ENCODE measurements at places on chromosomes 3 and 15.

GRCh38 chr15:51912528-51912927, 59.0 kb downstream of the LEO1 start:
- DNase-seq: no peak

GRCh38 chr3:31985831-31986230, 4.3 kb downstream of the ZNF860 start:
- no peak for DNase-seq

- no peak for DNase-seq
These were observed 872.3 kb downstream of the ROBO1 start for GRCh38 chr3:78895528-78895927.

DNA sequence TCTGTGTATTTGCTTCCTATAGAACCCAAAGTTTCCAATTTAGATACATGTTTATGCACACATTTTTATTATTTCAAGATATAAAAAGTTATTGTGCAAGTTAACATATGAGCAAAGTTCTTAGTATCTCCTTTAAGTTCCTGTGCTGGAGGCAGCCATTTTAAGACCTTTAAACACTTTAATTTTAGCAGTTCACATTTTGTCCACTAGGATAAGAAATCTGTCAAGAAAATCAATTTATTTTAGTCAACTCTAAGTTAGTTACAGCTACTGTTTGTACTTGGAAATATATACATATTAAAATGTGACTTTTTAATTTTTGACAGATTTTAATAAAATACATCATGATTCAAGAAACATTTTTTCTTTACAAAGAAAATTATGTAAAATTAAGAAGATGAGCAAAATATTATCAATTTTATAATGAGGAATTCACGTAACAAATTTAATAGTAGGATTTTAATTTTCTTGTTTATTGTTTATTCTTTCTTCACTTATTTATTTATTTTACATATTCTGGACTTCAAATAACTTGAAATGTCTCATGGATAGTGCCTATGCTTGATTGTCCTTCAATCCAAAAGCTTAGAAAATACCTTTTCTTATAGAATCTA, 402.6 kb upstream of the GBE1 start:
- DNase-seq: no peak

GRCh38 chr3:97470481-97470880, 294.1 kb upstream of the ARL6 start:
- DNase-seq: no peak

DNA sequence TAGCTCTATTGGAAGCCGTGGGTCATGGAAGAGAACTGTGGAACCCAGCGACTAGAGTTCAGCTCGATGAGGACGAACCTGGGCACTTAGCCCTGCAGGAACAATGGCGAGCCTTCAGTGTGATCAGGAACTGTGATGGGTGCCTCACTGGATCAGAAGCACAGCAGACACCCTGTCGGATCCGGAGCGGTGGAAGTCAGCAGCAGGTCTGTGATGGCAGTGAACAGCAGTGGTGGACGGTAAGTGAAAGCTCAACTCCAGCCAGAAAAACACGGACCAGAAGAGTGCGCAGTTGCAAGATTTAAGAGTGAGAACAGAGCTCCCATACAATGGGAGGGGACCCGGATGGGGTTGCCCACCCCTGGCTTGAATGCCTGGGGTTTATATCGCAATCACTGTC, 282.2 kb downstream of the NSUN3 start:
- DNase-seq: no peak

DNA sequence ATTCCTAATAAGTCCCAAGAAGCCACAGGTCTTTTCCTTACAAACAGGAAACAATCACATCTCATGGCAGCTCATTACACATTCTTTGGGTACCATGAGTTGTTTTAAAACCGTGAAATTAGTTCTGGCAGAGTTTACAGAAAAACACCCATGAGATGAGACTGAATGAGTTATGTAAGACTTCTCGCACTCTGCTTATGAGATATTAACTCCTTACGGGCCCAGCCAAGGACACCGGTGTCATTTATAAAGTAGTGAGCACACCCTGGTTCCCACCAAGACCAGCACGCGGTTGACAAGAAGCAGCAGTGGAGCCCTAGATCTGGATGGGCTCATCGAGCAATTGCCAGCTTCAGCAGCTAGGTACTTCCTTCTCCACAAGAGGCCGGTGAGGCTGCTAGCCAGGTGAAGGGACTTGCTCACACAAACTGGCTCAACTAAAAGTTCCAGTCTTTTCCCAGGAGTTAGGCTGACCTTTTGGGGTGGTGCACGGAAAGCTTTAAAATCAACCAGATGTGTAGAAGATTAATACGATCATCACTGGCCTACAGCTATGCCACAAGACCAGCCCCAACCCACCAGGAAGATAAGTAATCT, 318.6 kb upstream of the ICE2 start:
- no peak for DNase-seq

GRCh38 chr15:31758126-31758525, 272.2 kb upstream of the CHRNA7 start:
- no peak for DNase-seq

DNA sequence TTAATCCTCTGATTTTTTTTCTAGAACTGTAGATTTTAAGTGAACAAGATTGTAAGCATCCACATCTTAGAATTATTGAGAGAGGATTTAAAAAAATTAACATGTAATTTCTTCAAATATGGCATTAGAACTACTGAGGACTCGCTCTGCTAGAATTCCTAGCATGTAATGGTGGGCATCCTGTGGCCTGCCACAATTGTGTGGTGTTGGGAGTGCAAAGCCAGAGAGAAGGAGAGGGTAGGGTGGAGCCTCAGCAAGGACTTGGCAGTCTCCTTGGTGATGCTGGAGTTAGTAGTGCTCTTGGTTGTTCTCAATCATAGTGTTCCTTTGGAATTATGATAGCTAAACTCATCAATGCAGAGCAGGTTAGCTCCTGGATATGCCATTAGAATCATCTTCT, 443.9 kb upstream of the TBL1XR1 start:
- no peak for DNase-seq

DNA sequence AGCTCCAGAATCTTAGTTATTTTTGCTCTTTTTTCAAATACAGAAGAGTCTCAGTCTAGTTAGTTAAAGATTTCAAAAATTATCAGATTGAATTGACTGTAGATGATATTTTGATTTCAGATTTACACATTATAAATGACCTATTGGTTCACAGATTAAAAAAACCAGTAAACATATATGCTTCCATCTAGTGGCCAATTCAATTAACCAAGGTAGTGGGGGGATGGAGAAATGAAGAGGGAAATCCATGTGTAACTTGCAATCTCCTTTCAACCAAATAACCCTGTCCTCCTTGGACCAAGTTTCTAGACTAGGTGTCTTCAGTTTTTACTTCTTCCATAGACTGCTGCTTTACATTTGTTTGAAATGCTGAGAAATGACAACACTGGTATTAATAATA, 789.8 kb downstream of the ROBO1 start:
- no peak for DNase-seq

GRCh38 chr3:197675951-197676350, 60.8 kb downstream of the RUBCN start:
- no peak for DNase-seq

DNA sequence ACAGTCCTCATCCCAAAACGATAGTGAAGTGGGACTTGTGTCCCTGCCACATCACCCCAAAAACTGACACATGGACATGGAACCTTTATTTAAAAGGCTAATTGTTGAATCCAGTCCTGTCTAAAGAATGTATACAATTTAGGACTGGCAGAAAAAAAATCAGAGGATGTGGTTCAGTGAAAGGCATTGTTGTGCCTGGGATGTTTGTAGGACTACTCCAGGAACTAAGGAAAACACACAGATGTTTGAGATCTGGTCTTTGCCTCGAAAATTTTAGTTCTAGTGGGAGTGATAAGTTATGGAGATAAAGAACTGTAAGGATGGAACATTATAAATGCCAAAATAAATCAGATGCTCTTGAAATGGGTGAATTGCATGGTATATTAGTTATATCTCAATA, 27.2 kb downstream of the VGLL4 start:
- no peak for DNase-seq

DNA sequence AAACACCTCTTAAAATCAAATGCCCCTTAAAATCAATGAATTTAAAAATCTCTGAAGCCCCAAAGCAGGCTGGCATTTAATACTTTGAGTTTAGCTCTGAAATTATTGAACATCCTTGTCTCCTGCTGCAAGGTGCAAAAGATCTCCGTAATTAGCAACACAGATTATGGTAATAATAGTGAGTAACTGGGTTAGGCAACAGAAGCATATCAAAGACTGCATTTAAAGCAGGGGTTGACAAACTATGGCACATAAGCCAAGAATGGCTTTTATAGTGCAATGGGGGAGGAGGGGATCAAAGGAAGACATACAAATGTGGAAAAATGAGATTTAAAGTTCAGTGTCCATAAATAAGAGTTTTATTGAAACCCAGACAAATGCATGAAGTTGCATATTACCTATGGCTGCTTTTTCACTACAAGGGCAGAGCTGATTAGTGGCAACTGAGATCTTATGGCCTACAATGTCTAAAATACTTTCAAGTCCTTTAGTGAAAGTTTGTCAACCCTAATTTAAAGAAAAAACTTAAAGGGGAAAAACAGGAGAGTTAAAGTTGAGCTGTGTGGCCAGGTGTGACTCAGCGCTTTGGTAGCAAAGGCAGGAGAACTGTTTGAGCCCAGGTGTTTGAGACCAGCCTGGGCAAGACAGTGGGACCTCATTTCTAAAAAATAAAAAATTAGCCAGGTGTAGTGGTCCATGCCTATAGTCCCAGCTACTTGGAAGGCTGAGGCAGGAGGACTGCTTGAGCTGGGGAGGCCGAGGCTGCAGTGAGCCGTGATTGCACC, 157.6 kb downstream of the TBL1XR1 start:
- DNase-seq: no peak

DNA sequence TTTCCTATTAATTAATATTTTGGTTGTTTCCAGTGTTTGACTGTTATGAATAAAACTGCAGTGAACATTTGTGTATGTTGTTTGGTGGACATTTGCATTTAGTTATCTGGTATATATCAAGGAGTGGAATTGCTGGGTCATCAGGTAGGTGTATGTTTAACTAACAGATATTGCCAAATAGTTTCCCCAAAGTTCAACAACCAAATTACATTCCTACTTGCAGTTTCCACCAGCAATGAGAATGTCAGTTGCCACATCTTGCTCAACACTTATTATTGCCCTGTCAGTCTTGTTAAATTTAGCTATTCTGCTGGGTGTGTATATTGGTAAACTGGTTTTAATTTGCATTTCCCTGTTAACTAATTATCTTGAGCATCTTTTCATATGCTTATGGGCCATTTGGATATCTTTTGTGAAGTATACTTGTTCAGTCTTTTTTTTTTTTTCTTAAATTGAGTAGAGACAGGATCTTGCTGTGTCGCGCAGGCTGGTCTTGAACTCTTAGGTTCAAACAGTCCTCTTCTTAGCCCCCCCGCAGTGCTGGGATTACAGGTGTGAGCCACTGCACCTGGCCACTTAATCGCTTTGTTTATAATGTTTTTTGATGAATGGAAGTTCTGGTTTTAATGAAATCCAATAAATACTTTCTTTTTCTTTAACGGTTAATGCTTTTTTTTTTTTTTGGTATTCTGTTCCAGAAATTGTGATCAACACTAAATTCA, 7.9 kb downstream of the FEM1B start:
- DNase-seq: no peak

GRCh38 chr15:65399997-65400396, 22.2 kb upstream of the IGDCC3 start:
- no peak for DNase-seq

GRCh38 chr15:43749690-43750345, 3.6 kb downstream of the PDIA3 start:
- no peak for DNase-seq

- DNase-seq: no peak
These were observed 213.5 kb downstream of the CPNE4 start for GRCh38 chr3:131821191-131821762.

DNA sequence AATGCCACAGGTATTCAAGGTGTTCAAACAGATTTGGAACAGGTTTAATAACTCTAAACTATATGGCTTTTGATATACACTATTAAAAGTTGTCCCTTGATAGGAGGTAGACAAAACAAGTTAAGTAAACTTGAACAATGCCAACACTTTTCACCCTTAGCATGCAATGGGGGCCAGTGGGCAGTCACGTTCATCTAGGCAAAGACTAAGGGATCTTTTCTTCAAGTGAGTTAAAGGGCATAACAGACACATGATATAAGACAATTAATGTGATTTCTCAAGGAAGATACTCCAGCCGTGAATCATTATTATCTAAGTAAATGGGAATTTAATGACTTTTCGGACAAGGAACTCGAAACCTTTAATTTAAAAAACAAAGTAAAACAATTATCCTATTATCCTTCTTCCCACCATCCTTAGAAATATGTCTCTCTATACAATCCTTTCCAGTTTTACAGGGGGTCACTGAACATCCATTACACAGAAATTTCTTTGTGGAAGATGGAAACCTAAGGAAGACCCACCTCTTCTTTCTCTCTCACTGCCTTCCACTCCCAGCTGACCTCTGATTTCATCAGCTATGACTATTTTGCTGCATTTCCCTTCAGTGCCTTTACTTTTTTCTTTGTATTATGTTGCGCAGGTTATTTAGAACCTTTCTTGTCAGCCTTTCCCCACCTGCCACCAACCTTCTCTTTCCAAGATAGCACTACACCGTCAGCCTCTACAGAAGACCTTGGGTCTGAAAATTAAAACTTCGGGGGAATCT, 1.5 kb downstream of the CLDN1 start:
- DNase-seq: no peak

DNA sequence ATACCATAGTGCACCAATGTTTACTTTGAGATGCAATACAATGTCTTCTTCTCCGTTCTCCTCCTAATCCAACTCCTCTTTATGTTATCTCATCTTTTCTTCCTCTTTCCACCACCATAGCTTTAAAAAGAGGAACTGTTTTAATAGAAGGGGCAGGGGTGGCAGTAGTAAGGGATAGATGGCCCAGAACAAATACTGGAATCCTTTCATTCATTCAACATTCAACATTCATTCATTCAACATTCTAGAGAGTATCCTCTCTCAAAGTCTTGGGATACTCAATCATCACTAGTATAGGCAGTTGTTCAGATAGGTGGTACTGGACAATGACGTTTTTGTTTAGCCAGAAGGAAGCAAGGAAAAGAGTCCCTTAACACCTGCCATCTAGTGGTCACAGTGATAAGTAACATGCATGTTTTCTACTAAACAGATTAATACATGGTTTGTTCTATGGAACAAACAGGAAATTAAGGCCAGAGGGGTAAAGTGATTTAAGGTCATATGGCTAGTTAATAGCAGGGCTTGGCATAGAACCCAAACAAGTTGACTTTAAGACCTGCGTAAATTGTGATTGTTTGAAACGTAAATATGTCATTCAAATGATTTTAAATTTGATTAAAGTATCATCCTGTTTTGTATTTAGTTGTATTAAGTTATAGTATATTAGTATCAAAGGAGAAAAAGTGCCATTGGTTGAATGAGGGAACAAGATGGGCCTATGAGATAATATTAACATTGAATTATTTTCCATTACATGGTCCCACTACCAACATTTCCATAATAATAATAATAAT, 26.9 kb upstream of the EHHADH start:
- no peak for DNase-seq
